Spinal cord (tissue), 10 donors: ENCODE measurements at places on chromosomes 2 and 18. TPM values are rescaled to one million over a fixed set of nuclear protein-coding genes. Genes with fewer than 3 reads are reported as not detected.

The TEX51 gene
- total RNA-seq, result not detected

The CDKL4 gene
- 9.1 TPM for total RNA-seq

The SERPINB12 gene
- not detected for total RNA-seq

The LHCGR gene
- total RNA-seq, result 0.79 TPM

The CD8B2 gene
- 0.40 TPM for total RNA-seq

The MRPL44 gene
- 34.4 TPM for total RNA-seq
